T-helper 9 cell (primary cell): ENCODE measurements at places on chromosomes 7 and 10.

DNA sequence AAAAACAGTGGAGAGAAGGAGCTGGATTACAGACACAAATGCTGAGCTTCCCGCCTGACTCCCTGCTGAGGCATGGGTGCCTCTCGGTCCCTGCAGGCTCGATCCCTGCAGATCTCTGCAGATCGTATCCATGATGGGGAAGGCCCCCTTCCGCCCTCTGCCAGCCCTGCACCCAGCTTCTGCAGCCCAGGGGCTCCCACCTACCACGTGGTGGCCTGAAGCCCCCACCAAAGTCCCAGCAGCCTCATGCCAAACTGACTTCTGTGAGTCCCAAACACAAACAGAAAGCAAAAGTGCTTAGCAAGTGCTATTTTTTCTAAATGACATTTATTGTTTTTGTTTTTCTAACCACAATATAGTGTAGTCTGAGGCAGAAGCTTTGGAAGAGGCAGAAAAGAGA, 127.1 kb upstream of the CHST15 start:
- DNase-seq, result no peak

DNA sequence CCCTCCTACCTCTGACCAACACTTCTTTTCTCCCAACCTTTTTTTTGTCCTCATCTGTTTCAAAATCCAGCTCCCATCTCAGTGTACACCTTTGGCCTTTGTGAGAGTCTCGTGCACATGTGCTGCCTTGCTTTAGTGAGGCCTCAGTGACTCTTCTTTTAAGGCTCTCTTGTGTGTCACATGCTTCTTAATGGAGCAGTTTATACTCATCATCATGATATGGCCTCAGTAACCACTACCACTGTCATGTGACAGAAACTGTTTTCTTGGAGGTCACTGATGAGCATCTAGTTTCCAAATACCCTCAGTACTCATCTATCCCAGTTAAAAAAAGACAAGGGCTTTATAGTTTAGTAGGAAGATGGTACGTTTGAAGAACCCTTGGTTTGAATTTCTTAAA, 8.1 kb upstream of the ARHGAP22 start:
- no peak for DNase-seq

- no peak for DNase-seq
These were observed 33.9 kb downstream of the FAM107B start for GRCh38 chr10:14740684-14741247.

GRCh38 chr10:34721208-34721840, 93.8 kb downstream of the PARD3 start:
- no peak for DNase-seq

GRCh38 chr10:32190890-32191491, 134.8 kb upstream of the KIF5B start:
- DNase-seq, result no peak

DNA sequence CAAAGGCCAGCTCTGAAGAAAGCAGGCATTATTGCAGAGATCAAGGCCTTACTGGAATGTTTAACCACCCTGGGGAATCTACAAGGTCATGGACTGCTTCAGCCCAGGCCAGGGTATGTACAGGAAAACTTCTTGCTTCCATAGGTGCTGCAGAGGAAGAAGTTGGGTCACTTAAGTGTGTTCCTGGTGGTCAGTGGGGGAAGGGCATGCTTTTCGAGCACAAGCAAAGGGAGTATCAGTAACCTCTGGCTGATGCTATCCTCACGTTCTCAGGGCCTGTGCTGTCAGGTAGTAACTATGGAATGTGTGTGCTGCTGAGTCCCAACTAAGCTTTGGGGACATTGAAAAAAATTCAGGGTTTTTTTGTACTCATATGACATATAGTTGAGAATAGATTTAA, 234.0 kb upstream of the SP4 start:
- no peak for DNase-seq

GRCh38 chr10:132708441-132708840, 77.5 kb downstream of the NKX6-2 start:
- no peak for DNase-seq

DNA sequence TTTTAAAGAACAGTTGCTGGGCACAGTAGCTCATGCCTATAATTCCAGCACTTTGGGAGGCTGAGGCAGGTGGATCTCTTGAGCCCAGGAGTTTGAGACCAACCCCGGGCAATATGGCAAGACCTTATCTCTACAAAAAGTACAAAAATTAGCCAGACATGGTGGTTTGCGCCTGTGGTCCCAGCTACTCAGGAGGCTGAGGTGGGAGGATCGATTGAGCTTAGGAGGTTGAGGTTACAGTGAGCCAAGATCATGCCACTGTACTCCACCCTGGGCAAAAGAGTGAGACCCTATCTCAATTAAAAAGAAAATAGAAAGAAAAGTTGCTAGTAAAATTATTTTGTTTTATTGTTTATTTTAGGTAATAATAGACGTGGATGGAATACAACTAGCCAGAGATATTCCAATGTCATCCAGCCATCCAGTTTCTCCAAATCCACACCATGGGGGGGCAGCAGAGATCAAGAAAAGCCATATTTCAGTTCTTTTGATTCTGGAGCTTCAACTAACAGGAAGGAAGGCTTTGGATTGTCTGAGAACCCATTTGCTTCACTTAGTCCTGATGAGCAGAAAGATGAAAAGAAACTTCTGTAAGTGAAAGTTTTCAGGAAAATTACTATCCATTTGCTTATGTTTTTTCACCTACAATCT, 3.0 kb downstream of the NUP42 start:
- no peak for DNase-seq
